AG09309 (cell line): ENCODE measurements at places on chromosomes 1 and 21.

DNA sequence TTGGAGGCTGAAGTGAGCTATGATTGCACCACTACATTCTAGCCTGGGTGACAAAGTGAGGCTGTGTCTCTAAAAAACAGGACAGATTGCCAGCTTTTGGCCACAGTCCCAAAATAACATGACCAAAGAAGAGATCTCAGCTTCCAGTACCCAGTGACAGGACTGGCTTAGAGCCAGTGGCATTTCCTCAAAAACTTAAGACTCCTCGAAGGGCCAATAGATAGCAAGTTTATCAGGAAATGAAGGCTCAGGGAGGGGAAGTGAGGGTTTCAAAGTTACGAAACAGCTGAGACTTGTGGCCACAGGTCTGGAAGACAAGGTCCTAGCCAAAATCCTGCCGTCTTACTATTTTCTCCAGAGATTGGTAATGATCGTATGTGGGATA is 6.3 kb upstream of the TMEM39B start:
- DNase-seq, result peak; percentile 21

GRCh38 chr1:96492236-96492635 is 229.3 kb upstream of the PTBP2 start:
- no peak for DNase-seq

DNA sequence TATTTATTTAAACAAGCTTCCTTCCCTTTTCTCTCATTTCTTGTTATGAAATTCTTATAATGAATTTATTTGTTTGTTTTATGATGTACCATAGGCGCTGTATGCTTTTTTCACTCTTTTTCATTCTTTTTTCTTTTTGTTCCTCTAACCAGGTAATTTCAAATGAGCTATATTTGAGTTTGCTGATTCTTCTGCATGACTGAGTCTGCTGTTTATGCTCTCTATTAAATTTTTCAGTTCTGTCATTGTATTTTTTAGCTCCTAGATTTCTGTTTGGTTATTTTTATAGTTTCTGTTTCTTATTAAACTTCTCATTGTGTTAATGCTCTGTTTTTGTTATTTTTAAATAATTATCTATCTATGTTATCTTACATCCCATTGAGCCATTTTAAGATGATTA is 232.4 kb downstream of the LHX8 start:
- no peak for DNase-seq

DNA sequence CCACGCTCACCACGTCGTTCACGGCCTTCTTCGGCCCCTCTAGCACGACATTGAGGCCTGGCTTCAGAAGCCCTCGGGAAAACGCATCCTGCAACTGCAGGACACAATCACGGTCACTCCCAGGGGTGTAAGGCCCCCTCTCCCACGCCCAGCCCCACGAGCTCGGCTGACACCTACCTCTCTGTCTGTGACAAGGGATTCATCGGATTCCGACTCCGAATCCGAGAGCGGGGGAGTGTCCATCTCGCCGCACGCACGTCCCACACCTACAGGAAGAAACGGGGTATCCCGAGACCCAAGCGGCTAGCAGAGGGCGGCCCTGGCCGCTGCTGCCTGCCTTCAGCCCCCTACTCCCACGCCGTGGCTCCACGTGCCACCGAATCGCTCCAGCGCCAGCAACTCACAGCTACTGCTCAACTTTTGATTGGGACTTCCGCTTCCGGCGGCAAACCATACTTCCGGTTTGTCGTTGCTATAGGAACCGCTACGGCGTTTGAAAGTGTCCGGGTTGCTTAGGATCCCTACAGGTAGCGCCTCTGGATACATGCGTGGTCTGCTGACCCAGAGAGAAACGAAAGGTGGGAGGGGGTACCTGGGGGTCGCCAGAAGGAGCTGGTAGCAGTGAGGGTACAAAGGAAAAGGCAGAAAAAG is at the start of the genes CFAP57 and EBNA1BP2:
TSS of gene CFAP57 (plus strand) at position 455 of the 651 bp plus-strand sequence. CDS start 424 bp downstream, outside the sequence.
TSS of gene EBNA1BP2 (minus strand) at position 415 of the 651 bp plus-strand sequence. CDS start at position 243, 172 bp downstream.
- DNase-seq, result peak; percentile 72

GRCh38 chr21:46148106-46148505 is 7.3 kb downstream of the FTCD start:
- no peak for DNase-seq

GRCh38 chr1:76993036-76993435 is 125.8 kb downstream of the ST6GALNAC5 start:
- no peak for DNase-seq

DNA sequence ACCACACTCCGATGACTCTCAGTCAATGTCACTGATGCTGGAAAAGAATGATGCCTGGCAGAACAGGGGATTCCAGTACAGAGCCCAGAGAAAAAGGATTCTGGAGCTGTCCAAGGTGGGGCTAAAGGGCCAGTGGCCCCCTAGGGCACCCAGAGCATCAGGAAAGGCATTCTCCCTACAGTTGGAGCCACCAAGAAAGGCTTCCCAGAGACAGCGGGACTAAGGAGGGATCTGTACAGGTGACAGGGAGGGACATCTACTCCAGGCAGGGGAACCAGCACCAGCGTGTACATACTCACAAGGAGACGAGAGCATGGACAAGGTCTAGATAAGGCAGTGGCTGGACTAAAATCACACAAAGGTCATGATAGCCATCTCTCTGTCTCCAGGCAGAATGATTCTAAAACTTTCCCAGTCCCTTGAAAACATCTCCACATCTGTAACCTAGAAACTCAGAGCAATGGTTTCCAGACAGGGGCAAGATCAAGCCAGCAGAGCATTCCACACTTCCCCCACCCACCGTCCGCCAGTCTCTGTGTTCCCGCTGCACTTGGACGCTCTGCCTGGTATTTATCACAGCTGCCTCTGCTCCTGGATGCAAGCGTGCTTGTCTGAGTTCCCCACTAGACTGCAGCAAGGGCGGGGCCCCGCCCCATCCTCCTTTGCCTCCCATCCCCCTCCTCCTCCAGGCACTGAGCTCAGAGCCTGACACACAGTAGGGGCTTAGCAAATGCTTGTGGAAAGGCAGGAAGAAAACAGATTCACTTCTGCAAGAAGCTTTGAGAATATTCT is 111.6 kb upstream of the ZC3H12A start:
- no peak for DNase-seq

GRCh38 chr1:204367956-204368355 is 8.2 kb upstream of the PLEKHA6 start:
- no peak for DNase-seq

DNA sequence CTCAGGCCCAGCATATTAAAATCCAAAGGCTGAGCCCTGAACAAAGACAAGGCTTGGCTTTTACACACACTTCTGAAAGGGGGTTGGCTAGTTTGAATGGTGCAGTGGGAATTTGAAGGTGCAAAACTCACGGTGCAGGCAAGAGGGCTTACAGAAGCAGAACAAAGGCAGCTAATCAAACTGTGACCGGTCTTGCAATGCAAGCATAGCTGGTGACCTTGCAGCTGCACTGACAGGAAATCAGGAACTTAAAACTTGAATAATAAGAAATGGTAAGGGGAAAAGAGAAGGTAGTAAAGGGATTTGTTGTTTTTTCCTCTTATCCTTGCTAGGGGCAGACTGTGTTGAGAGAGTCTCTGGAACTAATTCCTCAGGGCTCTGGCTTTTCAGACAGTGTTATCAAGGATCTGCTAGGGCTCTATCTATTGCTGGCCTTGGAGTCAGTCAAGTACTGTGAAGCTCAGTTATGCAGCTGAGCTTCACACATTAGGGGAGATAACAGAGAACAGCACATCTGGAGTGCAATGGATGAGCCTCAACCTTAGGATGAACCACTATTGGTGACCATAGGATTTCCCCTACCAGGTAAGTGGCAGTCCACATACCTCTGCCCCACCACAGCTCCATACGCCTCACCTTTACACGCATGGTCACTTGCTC is 97.6 kb downstream of the PPIAL4G start:
- DNase-seq, result no peak

DNA sequence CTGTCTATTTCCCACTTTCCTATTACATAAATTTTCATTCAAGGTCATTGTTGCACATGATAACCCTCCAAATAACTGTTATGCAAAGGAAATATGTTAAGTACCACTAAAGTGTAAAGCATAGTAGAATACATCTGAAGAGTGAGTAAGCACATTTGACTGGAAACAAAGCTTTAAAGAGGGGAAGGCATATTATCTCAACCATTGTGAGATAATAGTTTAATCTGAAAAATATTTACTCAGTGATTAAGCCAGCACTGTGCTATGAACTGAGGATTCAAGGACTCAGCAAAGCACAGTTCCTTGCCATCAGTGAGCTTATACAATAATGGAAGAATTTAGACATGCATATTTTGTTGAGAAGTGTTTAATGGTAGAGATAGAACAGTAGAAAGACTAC is 127.4 kb downstream of the HMCN1 start:
- DNase-seq, result no peak

GRCh38 chr1:227134686-227135314 is 183.5 kb downstream of the CDC42BPA start:
- DNase-seq, result no peak

GRCh38 chr1:30413606-30414005 is 309.8 kb downstream of the MATN1 start:
- no peak for DNase-seq

GRCh38 chr1:34290831-34291230 is 114.1 kb downstream of the C1orf94 start:
- DNase-seq, result no peak

GRCh38 chr1:234494049-234494448 is 15.1 kb upstream of the TARBP1 start:
- no peak for DNase-seq

DNA sequence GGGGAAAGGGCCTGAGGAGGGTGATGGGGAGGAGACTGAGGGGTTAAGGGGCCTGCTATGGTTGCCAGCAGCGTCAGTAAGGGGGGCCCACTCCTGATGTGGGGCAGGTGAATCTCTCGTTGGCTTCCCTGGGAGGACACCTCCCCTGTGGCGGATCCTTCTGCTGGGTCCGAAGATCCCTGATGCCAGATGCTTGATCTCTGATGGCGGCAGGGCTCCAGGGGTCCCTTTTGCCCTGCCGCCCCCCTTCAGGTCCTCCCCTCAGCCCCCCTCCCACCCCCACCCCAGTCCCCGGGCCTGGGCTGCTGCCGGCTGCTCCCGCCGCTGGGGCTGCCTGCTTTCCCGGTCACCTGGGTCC is 219 bp downstream of the CELF3 start:
- no peak for DNase-seq

- no peak for DNase-seq
Observed at GRCh38 chr1:233868461-233868860, 36.0 kb upstream of the SLC35F3 start.

DNA sequence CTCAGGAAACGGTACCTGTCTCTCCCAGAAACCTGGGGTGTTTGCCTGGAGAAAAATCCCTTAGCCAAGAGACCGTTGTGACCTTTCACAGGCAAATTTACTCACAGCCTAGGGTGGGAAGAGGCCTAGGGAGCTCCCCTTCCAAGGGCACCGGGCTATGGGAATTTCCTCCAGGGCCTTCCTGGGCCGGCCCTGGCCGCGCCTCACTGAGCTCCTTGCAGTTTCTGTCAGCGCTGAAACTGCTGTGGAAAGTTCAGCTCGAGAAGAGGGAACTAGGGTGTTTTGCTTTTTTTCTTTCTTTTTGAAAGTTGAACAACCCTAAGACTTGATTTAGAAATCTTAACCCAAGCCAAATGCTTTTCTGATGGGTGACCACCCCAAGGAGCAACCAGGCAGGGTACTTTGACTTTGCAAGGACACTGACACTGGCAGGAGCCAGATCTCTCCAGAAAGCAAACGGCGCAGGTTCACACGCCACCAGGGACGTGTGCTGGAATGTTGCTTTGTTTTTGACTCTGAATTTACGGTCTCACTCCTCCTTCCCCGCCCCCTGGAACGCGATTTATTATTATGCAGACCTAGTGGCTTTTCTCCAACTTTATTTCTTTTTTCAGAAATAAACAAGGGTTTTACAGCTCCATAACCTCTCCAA is 229.6 kb upstream of the JUN start:
- DNase-seq, result no peak

DNA sequence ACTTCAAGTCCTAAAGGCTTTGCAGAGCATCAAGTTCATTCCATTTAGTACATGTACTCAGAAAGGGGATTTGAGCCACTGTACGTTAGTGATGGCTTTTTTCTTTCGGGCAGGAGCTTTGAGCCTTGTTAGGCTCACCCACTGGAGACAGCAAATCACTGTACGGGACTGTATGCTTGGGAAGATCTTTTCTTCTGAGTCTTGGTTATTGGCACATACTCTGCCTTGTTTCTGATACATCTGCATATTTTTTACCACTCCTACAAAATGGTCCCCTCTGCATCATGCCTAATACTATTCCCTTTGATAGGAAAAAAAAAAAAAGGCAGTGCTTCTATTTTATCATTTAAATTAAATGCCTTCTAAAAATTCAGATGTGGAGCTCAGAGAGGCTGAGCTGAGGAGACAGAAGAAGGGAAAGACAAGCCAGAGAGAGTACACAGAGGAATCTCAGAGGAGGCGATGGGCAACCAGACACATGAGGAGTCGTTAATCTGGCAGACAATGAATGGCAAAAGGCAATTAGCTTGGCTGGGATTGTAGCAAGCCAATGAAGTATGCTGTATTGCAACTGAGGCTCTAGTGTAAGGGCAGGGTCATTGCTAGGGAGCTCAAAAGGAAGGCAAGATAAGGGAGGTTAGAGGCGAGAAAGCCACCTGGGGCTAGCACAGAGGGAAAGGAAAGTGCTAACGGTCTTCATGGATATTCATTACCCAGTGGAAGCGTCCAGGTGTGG is 39.4 kb downstream of the PHC2 start:
- DNase-seq, result no peak

GRCh38 chr21:38266732-38267131 is 9.9 kb downstream of the KCNJ15 start:
- DNase-seq, result no peak

- no peak for DNase-seq
Observed at GRCh38 chr1:60894741-60895140, 187.6 kb upstream of the NFIA start.

DNA sequence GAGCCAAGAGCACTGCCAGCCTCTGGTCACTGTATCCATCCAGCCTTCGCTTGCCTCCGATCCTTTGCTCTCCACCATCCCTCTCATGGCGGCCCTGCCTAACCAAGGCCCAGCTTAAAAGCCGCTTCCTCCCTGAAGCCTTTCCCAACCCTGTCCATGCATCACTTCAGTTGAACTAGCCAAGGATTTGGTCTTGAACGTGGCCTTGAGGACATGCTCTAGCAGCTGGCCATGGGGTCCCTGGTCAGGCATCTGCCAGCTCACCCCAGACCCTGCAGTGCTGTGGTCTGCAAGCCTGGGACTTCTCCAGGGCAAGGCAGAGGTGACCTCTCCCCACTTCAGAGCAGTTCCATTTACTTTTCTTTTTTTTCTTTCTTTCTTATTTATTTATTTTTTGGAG is 5.1 kb upstream of the SYTL1 start:
- DNase-seq, result no peak

- no peak for DNase-seq
Observed at GRCh38 chr1:209890641-209891330, 47.2 kb upstream of the SYT14 start.

DNA sequence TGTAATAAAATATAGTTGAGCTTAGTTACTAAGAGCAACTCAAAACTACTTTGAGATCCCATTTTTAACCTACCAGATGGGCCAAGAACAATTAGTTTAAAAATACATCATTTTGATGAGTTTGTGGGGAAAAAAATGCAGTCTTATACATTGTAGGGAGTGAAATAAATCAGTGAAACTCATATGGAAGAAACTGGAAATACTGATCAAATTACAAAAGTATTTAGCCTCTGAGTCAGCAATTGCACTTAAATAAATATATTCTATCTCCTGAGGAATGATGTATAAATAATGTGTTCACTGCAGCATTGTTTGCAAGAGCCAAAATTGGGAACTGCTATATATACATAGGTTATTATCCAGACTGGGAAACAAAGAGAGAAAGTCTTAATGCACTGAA is 4.6 kb upstream of the SMCP start:
- DNase-seq, result no peak

- DNase-seq, result no peak
Observed at GRCh38 chr1:67227196-67227595, 60.9 kb downstream of the IL23R start.

GRCh38 chr1:46197560-46197963 is 672 bp downstream of the POMGNT1 start:
- DNase-seq, result no peak

GRCh38 chr1:82625537-82625936 is 824.8 kb downstream of the ADGRL2 start:
- no peak for DNase-seq
